Left lung (tissue), 14 donors: ENCODE measurements at places on chromosomes 12 and 14. TPM values are rescaled to one million over a fixed set of nuclear protein-coding genes. Genes with fewer than 3 reads are reported as not detected.

Gene NELL2
- polyA plus RNA-seq = 20.0 TPM

Gene CCDC196
- not detected for polyA plus RNA-seq

Gene SERPINA9
- not detected for polyA plus RNA-seq

Gene HOXC6
- polyA plus RNA-seq = 2.2 TPM

Gene SMIM41
- polyA plus RNA-seq = 2.0 TPM

Gene SP1
- polyA plus RNA-seq = 81.3 TPM

Gene ZFC3H1
- 72.4 TPM for polyA plus RNA-seq

Gene IKZF4
- 28.3 TPM for polyA plus RNA-seq

Gene TMEM63C
- 0.20 TPM for polyA plus RNA-seq

Gene SRRM4
- 0.48 TPM for polyA plus RNA-seq

DNA sequence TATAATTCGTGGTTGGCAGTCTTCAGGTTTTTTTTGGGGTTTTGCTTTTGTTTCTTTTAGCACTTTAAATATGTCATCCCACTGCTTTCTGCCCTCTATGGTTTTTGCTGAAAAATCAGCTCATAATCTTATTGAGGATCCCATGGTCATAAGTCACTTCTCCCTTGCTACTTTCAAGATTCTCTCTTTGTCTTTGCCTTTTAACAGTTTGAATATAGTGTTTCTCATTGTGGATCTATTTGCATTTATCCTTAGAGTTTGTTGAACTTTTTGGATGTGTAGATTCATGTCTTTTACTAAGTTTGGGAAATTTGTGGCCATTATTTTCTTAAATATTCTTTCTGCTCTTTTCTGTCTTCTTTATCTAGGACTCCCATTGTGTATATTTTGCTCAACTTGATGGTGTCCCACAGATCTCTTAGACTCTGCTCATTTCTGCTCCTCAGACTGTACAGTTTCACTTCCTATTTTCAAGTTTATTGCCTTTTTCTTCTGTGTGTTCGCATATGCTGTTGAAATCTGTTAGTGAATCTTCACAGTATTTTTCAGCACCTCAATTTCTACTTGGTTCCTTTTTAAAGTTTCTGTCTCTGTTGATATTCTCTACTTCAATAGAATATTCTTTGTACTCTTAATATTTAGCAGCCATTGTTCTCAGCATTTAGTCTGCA is 70.8 kb downstream of the WNK1 start:
- no peak for DNase-seq

DNA sequence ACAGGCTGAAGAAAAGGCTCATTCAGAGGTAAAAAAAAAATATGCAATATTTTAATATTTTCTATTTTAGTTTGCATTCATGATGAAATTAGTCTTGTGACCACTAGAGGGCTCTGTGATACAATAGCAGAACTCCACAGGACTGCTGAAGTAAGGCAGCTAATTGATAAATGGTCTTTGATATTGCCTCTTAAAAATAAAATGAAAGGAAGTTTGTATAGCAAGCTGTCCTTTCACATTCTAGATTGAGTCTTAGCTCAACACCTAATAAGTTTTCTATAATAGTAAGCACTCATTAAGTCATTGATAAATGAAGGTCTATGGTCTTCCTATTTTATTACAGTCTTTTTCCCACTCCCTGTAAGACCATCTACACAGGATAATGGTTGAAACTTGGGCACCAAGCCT is 315.7 kb downstream of the NAV3 start:
- peak; percentile 24 for DNase-seq

DNA sequence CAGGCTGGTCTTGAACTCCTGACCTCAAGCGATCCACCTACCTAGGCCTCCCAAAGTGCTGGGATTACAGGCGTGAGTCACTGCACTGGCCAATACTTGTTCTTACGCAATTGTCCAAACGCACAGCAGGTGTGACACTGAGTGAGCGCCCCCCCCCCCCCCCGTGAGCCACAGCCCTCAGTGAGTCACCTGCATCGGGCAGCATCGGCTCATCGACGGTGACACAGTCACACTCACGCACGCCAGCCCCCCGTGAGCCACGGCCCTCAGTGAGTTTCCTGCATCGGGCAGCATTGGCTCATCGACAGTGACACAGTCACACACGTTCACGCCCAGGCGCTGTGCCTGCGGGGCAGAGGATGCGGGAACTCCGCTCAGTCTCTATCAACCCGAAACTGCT is 42.5 kb downstream of the GALNT9 start:
- peak; percentile 53 for DNase-seq

- DNase-seq = no peak
These were observed 55.5 kb downstream of the PPP2R5E start for GRCh38 chr14:63487724-63488123.

- DNase-seq = no peak
These were observed 54.5 kb downstream of the CRACR2A start for GRCh38 chr12:3698218-3698974.

DNA sequence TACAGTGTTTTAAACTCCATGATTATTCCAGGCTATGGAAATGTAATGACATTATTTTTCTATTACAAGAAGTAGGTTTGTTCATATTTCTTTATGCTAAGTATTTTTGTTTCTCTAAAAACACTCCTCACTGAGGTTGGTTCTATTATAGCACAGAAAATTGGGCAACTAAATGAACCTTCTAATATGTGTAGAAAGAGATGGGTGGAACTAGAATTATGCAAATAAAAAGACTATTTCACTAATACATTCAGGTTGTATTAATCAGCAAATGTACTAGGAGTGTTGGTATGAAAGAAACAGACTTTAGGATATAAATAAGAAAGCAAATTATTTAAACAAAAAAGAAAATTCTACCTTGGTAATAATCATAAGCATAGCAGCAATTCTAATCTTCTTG is 4.9 kb downstream of the OR6C2 start:
- DNase-seq = no peak

DNA sequence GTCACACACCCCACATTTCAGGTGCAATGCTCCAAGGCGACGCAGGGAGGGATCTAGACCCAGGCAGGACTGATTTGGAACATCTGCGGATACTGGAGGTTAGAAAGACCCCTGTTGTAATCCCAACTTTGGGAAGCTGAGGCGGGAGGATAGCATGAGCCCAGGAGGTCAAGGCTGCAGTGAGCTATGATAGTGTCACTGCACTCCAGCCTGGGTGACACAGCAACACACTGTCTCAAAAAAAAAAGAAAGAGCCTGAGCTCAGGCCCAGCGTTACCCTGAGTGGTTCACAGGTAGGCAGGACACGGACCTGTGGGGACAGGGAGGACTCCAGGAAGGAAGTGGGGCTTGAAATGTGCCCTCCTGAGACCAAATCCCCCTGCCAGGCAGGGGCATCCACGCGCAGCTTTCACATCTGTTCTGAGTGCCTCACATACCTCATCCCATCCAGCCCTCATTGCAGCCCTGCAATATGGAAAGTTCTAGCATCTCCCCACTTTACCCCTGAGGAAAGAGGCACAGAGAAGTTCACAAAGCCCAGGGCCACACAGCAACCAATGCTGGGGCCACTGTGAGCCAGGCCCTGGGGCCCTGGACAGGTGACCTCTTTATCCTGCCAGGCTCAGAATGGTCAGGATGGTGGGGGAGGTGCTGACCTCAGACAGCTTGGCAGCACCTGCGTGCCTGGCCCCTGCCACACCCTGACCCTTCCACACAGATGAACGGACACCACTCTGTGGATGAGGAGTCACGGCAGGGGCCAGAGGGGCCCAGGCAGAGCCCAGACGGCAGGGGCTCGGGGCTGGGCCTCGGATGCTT is 34.1 kb downstream of the CCDC85C start:
- DNase-seq = no peak

- DNase-seq = no peak
These were observed 604 bp upstream of the ARHGEF25 start for GRCh38 chr12:57610554-57611107.

DNA sequence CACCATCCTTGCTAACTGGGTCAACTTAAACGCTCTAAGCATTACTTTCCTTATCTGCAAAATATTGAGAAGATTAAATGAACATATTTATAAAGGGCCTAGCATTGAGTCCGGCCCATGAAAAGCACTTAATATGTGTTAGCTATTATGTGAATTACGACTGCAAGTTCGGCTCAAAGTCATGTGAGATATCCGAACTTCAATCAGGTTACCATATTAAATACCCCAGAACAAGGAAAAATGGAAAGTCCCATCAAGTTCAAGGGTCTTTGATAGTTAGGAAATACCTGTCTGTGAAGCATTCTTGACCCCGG is 487 bp upstream of the NRDE2 start:
- no peak for DNase-seq

- DNase-seq = no peak
These were observed 88.2 kb downstream of the SLC24A4 start for GRCh38 chr14:92411135-92411534.

GRCh38 chr12:26939192-26939832 is 1.0 kb downstream of the FGFR1OP2 start:
- DNase-seq = no peak

DNA sequence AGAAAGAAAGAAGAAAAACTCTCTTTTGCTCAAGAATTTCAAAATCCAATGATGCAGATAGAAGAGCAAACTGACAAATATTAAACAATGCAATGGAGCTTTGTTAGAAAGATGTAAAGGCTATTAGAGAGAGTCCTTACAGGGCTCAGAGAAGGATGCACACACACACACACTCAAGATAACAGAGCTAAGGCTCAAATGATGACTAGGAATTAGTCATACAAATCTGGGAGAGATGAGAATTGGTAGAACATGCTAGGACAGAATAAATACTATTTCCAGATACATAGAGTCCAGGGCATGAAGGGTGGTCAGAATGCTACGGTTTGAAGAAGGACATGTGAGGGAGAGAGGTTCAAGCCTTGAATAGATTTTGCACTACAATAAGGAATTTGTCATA is 650.1 kb upstream of the MDGA2 start:
- no peak for DNase-seq

GRCh38 chr14:61420326-61420725 is 98.9 kb downstream of the PRKCH start:
- no peak for DNase-seq

- no peak for DNase-seq
These were observed 85.6 kb upstream of the HOXC13 start for GRCh38 chr12:53852992-53853391.

DNA sequence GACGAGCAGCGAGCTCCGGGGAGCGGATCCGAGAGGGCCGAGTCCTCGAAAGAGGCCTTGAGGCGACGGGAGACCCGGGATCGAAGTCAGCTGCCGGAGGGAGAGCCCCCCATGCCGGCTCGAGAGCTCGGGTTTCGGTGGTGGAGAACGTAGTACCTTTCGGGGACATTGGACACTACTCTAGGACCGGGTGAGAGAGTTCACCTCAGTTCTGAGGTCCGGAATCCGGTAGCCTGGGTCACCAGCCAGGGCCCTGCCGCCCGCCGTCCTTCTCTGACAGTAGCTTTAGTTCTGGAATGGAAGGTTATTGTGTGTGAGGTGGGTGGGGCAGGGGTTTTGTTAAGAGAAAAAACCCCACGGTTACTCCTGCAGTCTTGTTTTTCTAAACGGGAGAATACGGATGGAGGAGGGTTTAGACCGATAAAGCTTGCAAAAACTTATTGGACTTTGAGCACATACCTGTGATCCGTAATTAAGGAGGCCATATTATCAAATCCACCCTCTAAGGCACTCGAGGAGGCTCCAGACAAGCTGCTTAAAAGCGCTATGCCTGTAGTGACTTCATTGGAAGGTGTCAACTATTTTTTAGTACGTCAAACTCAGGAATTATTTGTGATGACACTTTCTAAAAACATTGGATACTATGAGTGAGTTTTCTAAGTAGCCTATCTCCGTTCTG is 765 bp downstream of the SCYL2 start:
- DNase-seq = no peak

DNA sequence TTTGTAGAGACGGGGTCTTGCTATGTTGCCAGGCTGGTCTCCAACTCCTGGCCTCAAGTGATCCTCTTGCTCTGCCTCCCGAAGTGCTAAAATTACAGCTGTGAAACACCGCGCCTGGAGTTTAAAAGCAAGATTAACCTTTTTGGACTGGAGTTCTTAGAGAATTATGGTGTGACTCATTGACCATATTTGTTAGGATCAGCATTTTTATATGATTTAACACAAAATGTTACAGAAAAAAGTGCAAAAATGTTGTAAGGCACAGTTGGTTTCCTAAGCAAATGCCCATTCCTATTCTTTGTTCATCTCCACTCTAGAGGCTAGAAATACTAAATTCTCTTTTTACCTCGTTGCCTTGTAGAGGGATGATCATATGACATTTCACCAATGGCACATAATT is 27.6 kb downstream of the SLC35E3 start:
- DNase-seq = no peak

DNA sequence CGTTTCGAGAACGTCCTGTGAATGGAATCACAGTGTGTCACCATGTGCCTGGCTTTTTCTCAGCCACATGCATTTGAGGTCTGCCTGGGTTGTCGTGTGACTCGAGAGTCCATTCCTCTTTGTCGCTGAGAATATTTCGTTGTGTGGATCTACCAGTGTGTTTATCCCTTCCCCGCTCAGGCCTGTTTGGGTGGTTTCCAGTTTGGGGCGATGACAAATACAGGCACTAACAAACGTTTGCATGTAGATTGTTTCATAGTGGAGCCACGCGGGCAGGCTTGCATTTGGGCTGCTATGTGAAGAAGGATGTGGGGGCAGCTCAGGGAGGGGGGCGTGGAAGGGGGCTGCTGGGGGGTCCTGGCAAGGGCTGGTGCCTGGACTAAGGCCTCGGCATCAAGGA is 14.1 kb downstream of the RIN3 start:
- no peak for DNase-seq

DNA sequence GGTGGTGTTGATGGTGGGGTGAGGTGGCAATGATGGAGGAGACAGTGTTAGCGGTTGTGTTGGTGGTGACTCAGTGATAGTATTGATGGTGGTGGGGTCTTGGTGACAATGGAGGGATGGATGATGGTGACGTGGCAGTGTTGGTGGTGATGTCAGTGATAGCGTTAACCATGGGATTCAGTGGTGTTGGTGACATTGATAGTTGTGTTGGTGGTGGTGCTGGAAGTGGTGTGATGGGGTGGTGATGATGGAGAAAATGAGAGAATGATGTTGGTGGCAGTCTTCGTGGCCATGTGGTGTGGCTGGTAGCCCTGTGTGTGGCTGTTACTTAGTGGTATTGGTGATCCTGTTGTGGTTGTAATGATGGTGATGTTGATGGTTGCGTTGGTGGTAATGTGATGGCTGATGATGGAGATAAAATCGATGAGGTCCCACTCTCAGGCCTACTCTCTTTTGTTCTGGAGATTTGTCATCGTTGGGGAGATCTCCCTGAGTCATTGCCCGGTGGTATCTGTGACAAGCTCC is 2.6 kb downstream of the DTX1 start:
- no peak for DNase-seq

GRCh38 chr12:110846615-110847566 is at the start of gene CCDC63:
Gene CCDC63, plus strand, starts transcription at chr12:110846987. Its CDS starts 5,968 bp downstream, at chr12:110852955.
- DNase-seq = peak; percentile 64

DNA sequence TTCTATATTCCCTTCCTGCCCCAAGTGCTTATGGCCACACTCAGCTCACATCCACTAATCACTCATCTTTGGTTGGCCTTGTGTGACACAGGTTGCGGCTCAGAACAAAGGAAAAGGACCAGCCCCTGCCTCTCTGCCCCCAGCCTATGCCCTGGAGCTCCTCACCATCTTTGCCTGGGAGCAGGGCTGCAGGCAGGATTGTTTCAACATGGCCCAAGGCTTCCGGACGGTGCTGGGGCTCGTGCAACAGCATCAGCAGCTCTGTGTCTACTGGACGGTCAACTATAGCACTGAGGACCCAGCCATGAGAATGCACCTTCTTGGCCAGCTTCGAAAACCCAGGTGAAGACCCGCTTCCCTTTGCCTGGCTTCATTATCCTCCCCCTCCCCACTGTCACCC is 15.8 kb upstream of the OAS2 start:
- no peak for DNase-seq
